ENCODE measurements at places on chromosomes 13 and 19.

GRCh38 chr19:56441206-56441792 lies 35.8 kb downstream of the ZNF667 start:
- DNase-seq: no peak

- DNase-seq: no peak
Measured at GRCh38 chr13:81639984-81640582, 1299.2 kb upstream of the SPRY2 start.

- no peak for DNase-seq
Measured at GRCh38 chr19:35194012-35194984, 34.2 kb downstream of the FAM187B start.

- no peak for DNase-seq
Measured at GRCh38 chr13:47170971-47171370, 274.1 kb upstream of the HTR2A start.

GRCh38 chr19:2084993-2085720 lies 11.0 kb downstream of the MOB3A start:
- no peak for DNase-seq

GRCh38 chr13:103487841-103488240 lies 421.6 kb upstream of the SLC10A2 start:
- DNase-seq: no peak

DNA sequence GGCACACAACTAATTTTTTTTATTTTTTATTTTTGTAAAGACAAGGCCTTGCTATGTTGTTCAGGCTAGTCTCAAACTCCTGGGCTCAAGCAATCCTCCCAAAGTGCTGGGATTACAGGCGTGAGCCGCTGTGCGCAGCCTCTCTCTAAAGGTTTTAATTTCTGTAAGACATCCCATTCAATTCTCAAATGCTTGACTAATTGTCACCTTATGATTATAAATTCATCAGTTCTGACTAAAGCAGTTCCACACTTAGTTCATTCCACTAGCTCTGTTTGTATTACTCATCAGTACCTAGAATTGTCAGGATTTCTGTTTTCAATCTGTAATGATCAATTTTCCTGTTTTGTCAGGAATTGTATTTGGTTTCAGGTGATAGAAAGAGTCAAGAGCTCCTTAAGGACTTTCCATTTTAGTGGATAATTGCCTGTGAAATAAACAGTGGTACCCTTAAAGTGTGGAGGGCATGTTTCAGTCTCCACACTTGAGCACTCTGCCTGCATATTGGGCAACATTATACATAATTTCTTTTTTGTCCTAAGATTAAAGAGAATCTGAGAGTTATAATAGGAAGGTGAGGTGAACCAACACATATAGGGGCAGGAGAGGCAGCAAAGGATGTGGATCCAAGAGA lies 27.6 kb downstream of the GPALPP1 start:
- no peak for DNase-seq

- DNase-seq: no peak
Measured at GRCh38 chr13:105213512-105213911, 1322.0 kb downstream of the EFNB2 start.

DNA sequence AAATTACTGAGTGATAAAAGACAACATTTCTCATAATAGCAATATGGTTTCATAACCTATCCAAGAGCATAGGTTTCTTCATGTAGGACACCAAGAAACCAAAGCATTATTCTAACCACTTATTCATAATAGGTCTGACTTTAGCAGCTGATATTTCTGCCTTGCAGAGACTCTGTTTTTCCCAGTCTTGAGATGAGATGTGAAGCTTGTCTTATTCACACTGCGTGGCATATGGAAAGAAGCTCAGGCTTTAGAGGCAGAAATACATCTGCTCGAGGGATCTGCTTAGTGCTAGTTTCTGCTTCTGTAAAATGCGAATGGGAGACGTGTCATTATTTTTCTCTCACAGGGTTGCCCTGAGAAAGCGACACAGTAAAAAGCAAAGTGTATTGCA lies 232.0 kb upstream of the SPRY2 start:
- DNase-seq: no peak

DNA sequence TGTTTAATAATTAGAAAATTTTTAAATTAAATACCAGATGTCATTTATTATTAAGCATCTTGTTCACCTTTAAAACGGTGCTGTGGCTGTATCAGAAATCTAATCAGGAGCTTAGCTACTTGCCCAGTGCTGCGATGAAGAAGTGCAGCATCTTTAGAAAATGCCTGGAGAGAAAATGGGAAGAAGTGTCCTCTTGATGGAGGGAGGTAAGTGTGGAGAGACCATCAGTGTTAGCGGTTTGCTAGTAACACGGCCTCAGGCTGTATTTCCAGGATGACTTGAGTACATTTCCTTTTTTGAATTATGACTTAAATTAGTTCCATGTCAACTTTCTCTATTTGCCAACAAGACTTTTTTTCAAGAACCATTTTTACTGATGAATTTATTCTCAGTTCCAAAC lies 74.1 kb downstream of the SHISA2 start:
- DNase-seq: no peak

DNA sequence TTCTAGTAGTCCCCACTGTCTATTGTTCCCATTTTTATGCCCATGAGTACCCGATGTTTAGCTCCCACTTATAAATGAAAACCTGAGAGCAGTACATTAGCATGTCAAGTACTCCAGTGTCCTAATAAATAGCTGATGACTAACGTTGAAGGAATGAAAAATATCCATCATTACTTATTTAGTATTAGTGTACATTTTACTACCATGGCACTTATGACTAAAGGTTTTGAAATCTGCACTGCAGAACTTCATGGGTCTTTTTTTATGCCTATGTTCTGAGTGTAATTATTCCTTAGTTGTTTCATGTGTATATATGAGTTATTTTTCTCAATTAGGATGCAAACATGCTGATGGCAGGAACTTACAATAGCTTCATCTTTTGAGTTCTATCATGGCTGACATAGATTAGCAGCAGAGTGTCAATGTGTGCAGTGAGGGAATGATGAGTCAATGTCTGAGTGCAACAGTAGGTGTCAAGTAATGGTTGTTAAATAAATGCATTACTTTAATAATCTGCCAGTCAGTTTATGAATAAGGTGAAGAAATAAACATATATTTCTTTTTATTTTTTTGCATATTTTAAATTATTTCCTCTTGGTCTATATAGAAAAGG lies 188.4 kb downstream of the ITGBL1 start:
- no peak for DNase-seq

- no peak for DNase-seq
Measured at GRCh38 chr13:30340331-30341250, 33.2 kb upstream of the KATNAL1 start.

DNA sequence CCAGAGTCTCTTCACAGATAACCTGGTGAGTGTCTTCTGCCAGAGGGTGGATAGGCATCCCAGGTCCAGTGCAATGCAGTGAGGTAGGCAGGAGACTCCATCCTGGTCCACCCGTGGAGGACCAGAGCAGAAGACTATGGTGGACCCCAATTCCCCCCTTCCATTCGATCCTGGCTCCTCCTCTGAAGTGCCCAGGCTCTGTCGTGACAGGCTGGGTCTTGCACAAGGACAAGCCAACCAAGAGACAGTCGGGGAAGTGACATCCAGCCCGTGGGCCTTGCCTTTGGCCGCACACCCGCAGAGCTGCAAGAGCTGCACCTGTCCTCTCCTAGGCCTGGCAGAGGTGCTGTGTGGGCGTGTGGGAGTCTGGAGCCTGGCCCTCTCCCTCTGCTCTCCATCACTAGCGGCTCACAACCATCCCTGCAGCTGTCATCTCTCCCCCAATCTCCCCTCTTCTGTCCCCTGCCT lies 3.1 kb downstream of the ZNF784 start:
- DNase-seq: no peak

DNA sequence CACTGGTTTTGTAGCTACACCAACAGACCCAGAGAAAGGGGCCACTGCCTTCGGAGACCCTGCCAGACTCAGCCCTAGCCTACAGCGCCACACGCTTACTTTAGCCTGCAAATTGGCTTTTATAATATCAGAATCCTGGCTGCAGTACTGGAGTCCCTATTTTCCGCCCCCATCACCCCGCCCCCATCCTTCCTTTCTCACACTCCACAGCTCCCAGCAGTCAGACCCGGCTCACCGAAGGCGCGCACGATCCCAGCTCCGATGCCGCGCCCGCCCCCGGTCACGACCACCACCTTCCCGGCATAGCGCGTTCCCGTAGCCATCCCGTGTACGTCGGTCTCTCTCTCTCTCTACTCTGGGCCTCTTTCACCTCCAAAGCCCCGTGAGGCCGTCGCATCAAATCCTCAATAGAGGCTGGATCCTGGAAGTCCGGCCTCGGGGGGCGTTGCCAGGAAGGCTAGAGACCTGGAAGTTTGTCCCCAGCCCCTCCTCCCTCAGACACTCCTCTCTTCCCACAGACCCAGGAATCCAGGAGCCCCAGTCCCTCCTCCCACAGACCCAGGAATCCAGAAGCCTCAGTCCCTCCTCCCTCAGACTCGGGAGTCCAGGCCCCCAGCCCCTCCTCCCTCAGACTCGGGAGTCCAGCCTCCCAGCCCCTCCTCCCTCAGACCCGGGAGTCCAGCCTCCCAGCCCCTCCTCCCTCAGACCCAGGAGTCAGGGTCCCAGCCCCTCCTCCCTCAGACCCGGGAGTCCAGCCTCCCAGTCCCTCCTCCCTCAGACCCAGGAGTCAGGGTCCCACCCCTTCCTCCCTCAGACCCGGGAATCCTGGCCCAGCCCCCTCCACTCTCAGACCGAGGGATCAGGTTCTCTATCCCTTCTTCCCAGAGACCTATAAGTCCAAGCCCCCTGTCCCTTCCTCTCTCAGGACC lies at the start of gene HSD17B14:
Gene HSD17B14, minus strand, starts transcription at position 403 of the 929 bp plus-strand sequence. Its CDS starts 80 bp downstream, at position 323.
- no peak for DNase-seq

DNA sequence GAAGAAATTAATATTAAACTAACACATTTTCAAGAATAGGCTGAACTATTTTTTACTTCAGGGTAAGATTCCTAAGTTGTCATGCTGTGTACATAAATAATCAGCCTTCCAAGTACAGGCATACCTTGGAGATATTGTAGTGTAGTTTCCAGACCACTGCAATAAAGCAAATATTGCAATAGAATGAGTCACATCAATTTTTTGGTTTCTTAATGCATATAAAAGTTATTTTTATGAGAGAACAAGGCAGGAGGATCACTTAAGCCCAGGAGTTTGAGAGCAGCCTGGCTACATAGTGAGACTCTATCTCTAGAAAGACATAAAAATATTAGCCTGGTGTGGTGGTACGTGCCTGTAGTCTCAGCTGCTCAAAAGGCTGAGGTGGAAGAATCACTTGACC lies 511.5 kb downstream of the UQCRFS1 start:
- no peak for DNase-seq

DNA sequence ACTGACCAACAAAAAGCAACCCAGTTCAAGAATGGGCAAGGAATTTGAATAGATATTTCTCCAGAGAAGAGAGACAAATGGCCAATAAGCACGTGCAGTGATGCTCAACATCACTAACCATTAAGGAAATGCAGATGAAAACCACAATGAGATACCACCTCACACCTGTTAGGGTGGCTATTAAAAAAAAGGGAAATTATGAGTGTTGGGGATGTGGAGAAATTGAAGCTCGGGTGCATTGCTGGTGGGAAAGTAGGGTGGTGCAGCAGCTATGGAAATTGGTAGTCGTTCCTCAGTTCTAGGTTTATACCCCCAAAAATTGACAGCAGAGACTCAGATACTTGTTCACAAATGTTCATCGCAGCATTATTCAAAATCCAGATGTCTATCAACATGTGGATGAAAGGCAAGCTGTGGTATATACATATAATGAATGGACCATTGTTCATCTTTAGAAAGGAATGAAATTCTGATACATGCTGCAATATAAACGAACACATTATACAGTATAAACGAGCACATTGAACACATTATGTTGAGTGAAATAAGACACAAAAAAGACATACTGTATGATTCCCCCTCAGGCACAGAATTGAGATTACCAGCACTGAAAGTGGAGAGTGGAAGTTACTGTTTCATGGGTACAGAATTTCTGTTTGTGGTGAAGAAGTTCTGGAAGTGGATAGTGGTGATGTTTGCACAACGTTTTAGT lies 927 bp downstream of the CHAMP1 start:
- no peak for DNase-seq

DNA sequence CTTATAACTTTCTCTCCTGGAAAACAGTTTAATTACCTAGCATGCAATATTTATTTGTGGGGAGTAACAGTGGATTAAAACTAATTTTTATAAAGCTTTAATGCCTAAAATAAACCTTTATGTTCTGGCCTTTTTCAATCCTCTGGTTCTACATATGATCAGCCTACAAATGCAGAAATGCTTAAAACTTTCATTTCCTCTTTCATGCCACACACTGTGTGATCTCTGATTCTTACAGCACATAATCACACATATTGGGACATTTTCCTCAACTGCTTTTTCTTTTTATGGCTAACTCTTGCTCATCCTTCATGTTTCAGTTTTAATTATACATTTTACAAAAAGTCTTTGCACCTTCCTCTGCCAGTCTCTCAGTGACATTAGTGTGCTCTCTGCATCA lies 910.8 kb upstream of the SLITRK6 start:
- DNase-seq: no peak

DNA sequence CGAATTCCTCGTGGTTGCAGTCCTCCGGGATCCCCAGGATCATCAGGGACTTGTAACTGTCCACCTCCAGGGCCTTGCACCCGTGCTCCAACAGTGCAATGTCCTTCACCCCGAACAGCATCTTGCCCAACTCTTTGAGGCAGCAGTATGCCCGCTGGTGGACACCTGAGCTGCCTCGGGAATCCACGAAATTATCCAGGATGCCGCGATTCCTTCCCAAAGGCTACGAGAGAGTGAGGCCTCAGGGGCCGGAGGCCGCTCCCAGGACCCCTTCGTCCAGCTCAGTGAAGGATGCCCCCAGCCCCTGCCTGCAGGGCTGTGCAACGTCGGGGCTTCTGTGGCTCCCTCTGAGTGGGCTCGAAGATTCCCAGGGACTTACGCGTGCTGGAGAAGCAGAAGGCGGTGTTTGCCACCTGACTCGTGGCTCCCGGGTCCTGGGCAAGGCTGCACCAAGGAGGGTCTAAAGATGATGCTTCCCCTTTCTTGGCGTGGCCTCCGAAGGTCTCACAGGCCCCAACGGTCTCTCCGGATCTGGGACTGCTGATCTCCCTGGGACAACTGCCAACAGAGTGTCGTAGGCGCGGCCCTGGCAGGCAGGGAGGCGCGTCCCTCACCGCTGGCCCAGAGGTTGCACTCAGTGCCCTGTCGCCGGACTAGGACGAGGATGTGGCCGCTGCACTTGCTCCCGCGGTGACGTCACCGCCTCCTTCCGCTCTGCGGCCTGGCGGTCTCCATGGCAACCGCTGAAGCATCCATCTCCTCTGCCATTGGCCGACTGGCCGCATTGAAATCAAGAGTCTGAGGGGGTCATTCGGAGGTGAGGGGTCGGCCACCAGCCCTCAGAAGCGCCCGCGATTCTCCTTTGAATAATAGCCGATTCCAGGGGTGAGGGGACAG lies at the start of gene PNMA8C:
Gene PNMA8C, minus strand, starts transcription at position 698 of the 897 bp plus-strand sequence. Its CDS starts 577 bp downstream, at position 121.
- DNase-seq: peak; percentile 15

DNA sequence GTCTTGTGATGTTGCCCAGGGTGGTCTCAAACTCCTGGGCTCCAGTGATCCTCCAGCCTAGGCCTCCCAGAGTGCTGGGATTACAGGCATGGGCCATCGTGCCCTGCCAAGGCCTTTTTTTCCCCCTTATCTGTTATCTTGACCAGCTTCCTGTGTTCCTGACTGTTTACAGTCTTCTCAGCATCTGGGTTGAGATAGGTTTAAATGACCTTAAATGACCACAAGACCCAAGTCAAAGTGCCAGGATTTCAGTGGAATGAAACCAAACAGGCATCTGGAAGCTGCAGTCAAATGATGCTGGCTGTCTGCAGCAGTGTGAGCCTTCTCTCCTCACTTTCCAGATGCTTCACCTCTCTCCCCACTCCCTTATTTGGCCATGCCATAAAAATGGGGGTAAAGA lies 114.2 kb upstream of the CLDN10 start:
- no peak for DNase-seq
